ENCODE measurements at places on chromosomes 6 and 20.

DNA sequence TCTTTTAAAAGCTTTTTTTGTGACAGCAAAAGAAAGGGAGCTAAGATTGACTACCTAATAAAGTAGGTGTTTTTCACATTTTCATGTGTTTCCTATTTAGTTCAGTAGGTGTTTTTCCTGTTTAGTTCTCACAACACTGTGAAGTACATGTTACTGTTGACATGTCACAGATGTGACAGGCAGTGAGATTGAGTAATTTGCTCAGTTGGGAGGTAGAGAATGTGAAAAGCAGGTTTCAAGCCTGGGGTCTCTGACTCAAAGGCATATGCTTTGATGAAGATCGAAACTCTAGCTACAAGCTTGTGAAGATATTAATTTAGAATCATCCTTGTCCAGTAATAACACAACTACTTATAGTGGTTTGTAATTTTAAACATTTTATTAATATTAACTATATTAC, 43.1 kb downstream of the SLX4IP start:
- DNase-seq, result no peak

GRCh38 chr20:32062776-32063170, 10.7 kb downstream of the HCK start:
- peak; percentile 27 for DNase-seq

DNA sequence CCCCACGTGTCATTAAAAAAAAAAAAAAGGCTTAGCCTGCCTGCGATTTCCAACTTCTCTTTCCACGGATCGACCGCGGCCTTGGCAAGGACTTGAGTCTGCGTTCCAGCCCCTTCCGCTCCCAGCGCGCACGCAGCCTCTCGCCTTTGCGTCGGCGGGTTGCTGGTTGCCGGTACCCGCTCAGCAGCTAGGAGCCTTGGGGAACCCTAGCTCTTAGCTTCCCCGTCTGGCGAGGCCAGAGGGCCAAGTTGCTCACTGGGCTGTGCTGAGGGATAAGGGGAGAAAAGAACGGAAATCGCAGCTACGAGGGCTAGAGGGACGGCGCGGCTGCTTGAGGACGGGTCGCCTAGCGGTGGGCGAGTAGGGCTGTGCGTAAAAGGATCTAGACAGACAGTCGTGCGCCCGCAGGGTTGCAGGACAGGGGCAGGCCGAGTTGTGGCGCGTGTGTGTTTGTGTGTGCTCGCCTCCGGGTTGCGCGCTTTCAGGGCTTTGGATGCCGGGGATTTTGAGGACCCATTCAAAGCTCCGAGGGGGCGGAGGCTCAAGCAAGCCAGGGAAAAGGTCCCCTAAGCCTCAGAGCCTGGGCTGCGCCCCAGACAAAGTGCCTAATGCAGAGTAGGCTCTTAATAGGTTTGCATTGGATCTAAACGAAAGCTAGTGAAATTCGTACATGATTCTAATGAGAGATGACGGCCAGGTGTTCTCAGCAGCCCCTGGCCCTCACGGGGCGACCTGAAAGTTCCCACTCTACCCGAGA, 40.5 kb upstream of the OSTM1 start:
- DNase-seq, result no peak

- DNase-seq, result no peak
These were observed 104.9 kb upstream of the PREP start for GRCh38 chr6:105507811-105508210.

DNA sequence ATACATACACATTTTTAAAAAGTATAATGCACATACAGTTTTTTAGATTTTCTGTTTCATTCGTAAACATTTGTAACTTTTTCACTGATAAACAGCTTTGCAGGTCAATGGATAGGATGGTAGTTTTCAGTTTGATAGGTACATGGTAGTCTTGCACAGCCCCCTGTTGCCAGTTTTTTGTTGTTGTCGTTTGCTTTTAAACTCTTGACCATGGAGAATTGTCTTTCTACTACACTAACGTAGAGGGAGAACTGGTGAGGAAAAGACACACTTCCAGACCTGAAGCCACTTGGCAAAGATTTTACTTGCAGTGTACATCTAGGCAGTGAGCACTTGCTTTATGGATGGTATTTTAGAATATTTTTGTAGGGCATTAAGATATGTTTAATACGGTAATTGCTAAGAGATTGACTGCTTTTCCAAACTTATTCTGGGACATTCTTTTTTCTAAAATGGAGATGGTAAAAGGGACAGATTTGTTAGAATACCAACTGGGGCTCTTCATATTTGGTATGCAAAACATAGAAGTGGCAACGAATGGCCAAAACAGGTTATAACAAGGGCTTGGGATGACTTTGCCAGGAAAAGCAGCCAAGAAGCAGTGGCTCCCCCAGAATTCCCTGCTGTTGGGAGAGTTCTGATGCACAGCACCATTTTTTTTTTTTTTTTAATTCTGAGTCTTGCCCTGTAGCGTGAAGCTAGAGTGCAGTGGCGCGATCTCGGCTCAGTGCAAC, 1.5 kb downstream of the PYGB start:
- DNase-seq, result peak; percentile 26
